Right lung (tissue), 10 donors: ENCODE measurements at places on chromosomes 1 and 21. TPM values are rescaled to one million over a fixed set of nuclear protein-coding genes. Genes with fewer than 3 reads are reported as not detected.

DNA sequence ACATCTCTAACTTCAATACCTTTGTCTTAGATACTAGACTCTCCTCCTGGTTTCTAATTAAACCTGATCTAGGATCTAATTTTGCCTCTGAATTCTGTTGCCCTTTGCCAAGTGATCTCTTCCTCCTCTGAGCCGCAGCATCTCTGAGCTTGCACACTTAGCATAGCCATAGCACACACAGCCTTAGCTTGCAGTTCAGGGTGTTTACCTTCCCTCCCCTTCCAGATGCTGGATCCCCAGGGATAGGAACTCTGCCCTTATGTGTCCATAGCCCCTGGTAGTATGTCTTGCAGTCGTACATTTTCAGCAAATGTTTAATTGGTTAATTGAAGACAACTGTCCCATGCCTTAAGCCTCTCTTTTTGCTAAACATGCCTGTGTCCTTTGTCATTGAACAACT is 30.3 kb downstream of the SELL start:
- no peak for DNase-seq

- DNase-seq: no peak
Observed at GRCh38 chr1:60886793-60887331, 195.5 kb upstream of the NFIA start.

DNA sequence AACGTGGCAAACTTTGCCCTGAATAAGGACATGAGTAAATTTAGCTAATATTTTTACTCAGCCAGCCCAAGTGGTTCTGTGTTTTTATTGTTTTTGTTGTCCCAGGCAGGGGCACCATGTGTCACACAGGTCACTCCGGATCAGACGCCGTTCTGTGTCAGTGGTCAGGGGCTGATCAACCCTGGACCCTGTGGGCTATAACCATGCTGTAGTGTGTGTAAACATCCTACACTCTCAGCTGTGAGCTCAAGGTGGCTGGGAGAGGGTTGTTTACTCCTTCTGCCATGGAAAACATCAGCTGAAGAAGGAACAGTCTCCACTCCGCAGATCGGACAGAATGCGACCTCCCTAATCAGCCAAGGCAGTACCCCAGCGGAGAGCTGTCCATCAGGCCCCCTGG is 26.5 kb upstream of the KCNQ4 start:
- DNase-seq: no peak

DNA sequence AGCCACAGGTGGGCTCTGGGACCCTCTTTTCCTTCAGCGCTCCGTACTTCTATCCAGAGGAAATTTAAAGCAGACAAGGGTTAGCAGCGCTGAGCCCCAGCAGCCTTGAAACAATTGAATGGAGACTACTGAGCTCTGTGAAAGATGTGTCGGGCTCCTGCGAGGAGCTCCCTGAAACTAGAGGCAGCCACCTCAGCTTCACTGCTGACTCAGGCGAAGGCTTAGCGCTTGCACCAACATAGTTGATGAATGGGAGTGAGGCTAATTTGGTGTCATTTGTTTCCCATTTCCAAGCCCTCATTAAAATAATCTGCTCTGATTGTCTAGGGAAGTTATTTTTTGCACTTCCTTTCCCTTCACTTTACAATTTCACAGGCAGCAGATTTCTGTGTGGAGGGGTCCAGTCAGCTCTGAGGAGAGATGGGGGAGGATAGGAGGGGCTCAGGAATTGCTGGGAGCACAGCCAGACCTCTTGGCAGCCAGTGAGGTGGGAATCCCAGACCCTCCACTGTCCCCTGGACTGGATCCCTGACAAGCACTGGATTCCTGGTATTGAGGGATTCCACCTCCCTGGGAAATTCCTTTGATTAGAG is 398.9 kb upstream of the PLXNA2 start:
- no peak for DNase-seq

GRCh38 chr1:109768820-109769219 is 5.1 kb upstream of the EPS8L3 start:
- DNase-seq: no peak

DNA sequence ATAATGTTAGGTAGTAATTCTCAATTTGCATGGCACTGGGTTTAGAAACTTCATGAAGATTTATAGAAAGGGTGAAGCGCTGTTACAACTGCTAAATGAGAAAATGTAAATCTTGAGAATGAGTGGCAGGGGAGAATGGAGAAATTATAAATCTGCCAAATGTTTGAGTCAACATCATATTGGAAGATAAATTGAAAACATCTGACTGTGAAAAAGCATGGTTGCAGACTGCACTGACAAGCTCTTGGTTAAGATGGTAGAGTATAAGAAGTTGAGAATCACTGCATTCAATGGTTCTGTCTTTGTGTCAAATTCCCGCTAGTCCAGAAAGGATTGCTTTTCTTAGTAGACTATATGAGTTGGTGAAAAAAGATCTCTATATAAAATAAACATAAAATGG is 113.3 kb upstream of the DUSP10 start:
- DNase-seq: no peak

GBP5 gene
- 1.0 TPM for polyA plus RNA-seq
